Stimulated activated CD4-positive, alpha-beta T cell treated with anti-CD3 and anti-CD28 coated beads, Interleukin-1b, Interleukin-23, amount 100 ng/mL, for 4 hours (primary cell): ENCODE measurements at places on chromosomes 6 and 20.

GRCh38 chr20:61762167-61762710 lies 303.4 kb downstream of the TAF4 start:
- no peak for DNase-seq

GRCh38 chr6:142913036-142913510 lies 31.9 kb downstream of the HIVEP2 start:
- DNase-seq = no peak

DNA sequence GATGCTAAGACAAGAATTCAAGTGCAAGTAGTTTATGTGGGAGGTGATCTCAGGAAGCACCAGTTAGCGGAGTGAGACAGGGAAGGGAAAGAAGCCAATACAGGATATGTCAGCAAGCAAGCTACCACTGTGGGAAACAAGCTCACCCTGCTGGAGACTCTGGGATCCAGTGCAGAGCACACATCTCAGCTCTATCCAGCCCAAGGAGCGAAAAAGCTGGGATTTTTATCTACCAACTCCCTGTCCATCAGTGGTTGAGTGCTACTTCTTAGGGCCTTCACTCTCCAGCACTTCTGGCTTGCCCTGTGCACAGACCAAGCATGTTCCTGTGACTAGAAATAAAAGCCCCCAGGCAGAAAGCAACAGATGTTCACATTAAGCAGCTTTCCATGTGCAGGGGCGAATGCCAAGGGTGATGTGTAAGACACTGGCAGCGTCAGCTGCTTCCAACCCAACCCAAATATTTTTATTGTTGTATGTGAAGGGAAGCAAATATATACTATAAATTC lies 10.8 kb upstream of the RNF24 start:
- DNase-seq = no peak

- DNase-seq = no peak
These were observed 9.2 kb upstream of the HLA-DOB start for GRCh38 chr6:32825966-32826365.

DNA sequence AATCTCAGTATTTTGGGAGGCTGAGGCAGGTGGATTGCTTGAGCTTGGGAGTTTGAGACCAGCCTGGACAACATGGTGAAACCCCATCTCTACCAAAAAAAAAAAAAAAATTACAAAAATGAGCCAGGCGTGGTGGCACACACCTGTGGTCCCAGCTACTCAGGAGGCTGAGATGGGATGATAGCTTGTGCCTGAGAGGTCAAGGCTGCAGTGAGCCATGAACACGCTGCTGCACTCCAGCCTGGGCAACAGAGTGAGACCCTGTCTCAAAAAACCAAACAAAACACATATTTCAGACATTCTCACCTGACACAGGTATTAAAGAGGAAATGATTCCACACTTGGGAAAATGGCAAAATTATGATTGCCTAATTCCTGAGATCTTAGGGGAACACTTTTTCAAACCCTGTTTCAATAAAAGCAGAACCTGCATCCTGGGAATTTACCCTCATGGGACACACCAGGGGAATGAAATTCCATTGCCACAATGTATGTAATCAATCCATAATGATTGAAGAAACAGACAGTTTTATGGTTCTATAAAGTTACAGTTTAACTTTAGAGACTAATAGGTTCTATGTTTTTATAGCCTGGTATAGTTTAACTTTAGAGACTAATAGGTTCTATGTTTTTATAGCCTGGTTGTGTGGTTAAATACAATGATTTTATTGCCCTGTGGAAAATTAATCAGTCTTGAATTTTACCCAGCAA lies 29.6 kb upstream of the DNAAF9 start:
- DNase-seq = no peak

GRCh38 chr20:35511814-35512420 lies 17.5 kb downstream of the C20orf173 start:
- DNase-seq = no peak
